ENCODE measurements at places on chromosomes 11 and 22.

- DNase-seq: no peak
These were observed 3.4 kb downstream of the CRYBB3 start for GRCh38 chr22:25203082-25203481.

DNA sequence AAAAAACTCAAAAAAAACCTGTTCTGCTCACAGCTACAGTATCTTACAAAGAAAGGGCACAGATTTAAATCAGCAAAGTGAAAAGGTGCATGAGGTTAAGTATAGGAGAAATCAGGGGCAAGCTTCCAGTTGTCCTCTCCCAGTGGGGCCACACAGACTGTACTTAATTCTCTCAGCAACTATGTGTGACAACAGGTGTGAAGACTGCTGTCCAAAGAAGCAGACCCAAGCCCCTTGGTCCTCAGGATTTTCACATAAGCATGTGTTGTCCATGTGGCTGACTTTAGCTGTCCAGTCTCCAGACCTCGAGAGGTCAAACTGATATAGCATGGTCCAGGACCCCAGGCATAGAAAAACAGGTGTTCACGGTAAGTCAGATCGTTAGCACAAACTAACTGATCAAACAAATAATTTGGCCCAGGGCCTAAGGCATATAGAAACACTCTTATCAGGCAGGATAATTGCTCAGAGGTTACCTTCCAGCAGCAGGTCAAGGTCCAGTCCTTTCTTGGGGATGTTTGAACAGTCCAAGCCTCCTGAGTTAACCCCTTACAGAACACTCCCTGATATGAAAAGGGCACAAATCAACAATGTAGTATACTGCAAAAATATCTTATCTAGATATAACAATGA lies 21.1 kb upstream of the CSTF3 start:
- no peak for DNase-seq

DNA sequence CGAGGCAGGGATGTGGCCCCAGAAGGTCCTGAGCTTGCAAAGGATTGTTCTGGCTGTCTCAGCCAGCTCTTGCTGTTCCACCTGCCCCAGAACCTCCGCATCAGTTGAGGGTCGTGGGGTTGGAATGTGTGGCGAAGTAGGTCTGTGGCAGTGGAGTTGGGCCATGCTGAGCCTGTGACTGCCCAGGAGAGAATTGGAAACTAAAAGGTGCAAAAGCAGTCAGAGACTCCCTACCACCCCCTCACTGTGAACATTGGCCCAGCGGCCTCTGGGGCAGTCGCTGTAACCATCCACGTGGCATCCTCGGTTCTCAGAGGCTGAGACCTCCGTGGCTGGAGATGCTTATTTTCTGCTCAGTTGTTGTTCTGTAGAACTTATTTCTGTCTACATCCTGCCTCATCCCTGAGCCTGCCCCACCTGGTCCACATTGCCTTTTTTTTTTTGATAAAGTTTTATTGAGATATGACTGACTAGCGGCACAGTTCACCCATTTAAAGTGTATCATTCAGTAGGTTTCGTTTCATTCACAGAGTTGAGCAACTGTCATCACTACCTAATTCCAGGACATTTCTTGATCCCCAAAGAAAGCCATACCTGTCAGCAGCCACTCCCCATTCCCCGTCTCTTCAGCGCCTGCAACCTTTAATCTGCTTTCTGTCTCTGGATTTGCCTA lies 22.3 kb upstream of the DGCR8 start:
- DNase-seq: no peak

- DNase-seq: no peak
These were observed 246.0 kb upstream of the TENM4 start for GRCh38 chr11:79686703-79687419.

GRCh38 chr11:43664295-43664694 lies 16.2 kb upstream of the HSD17B12 start:
- no peak for DNase-seq

- no peak for DNase-seq
These were observed 111.7 kb downstream of the TEAD1 start for GRCh38 chr11:12785901-12786300.

- peak; percentile 52 for DNase-seq
These were observed 5.0 kb upstream of the PICK1 start for GRCh38 chr22:38051900-38052862.

DNA sequence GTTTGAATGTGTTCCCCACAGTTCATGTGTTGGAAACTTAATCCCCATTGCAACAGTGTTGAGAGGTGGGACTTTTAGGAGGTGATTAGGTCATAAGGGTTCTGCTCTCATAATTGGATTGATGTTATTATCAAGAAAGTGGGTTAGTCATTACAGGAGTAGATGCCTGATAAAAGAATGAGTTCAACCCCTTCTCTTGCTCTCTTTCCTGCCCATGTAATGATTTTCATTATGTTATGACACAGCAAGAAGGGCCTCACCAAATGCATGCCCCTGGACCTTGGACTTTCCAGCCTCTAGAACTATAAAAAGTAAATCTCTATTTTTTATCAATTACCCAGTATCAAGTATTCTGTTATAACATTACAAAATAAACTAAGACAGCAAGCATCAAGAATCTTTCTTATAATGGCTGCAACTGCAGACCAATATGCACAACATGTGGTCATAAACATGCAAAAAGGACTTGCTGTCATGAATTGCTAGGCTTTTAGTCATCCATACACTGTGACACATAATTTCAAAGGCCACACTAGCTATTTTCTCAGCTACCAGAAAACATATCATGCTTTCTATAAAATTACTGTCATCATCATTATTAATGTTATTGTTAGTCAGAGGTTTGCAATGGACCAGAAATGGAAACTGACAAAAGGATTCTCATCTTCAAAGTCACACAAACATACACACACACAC lies 99.9 kb upstream of the GUCY1A2 start:
- DNase-seq: no peak

- DNase-seq: no peak
These were observed 38.0 kb downstream of the WNT7B start for GRCh38 chr22:45938913-45939312.

- no peak for DNase-seq
These were observed 98.1 kb upstream of the KIRREL3 start for GRCh38 chr11:127098684-127099083.

DNA sequence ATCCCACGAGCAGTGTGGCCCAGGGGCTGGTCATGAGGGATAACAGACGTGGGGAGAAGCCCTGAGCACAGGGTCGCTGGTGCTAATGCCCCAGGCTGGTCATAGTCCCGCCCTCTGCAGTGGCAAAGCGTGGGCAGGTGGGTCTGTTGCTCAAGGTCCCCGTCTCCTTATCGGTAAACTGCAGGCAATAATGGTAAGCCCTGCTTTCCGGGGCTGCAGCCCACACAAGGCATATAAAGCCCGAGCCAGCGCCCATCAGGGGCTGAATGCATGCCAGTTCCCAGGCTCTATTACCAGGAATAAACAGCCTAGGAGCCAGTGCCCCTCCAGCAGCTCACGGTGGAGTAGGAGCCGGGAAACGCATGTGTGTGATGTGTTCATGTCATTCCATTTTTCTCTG lies 261.0 kb downstream of the BRD1 start:
- no peak for DNase-seq

- no peak for DNase-seq
These were observed 43.1 kb downstream of the CACNG2 start for GRCh38 chr22:36660510-36660840.

DNA sequence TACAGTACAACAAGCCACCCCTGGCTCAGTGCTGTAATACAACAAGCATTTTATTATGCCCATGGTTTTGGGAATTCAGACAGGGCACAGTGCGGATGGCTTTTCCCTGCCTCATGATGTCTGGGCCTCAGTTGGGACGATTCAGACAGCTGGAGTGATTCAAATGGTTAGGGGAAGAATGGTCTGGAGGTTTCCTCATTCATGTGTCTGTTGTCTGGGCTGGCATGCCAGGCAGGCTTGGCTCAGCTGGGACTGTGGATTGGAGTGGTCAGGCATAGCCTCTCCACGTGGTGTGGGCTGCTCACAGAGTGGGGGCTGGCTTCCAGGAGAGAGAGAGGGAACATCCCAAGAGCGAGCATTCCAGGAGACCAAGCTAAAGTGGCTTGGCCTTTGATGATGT lies 164.4 kb downstream of the C11orf91 start:
- no peak for DNase-seq

GRCh38 chr22:27630754-27631153 lies 170.8 kb downstream of the MN1 start:
- DNase-seq: no peak

DNA sequence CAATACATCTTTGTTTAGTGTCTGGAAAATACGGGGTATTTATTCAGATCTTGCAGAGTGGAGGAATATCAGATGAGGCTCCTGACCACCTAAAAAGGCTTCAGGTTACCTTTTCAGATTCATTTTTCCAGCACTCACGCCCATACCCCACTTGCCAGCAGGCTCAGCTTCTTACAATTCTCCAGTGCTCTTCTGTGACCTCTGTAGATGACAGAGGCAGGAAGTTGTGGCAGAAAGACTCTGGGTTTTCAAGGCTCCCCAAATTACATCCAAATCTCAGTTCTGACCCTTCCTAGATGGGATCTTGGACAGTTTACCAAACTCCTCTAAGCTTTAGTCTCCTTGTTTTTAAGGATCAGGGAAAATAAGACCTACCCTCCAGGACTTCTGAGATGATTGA lies 61.1 kb downstream of the SYTL2 start:
- no peak for DNase-seq

- DNase-seq: no peak
These were observed 23.5 kb downstream of the SHISA8 start for GRCh38 chr22:41891407-41891806.

- no peak for DNase-seq
These were observed 77.4 kb downstream of the HIPK3 start for GRCh38 chr11:33334627-33335026.

GRCh38 chr11:9219572-9219971 lies 45.6 kb downstream of the DENND5A start:
- no peak for DNase-seq

- DNase-seq: no peak
These were observed 111.2 kb downstream of the ZNF280B start for GRCh38 chr22:22397292-22397870.

DNA sequence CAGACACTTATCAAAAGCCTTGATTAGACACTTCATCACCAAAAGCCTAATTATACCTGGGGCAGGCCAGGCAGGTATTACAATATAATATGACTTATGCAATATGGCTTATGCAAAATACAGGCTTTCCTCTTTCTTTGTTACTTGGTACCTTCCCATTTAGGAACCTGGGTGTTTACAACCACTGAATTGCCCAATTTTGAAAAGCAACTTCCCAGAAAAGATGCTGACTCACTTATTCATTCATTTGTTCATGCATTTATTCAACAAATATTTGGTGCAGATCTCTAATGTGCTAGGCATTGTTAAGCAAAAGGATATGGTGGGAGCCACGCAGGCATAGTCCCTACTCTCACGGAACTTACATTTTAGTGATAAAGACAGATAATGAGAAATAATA lies 13.6 kb upstream of the JAML start:
- DNase-seq: no peak

GRCh38 chr22:38831166-38831945 lies 12.5 kb downstream of the NPTXR start:
- DNase-seq: no peak

GRCh38 chr11:122869622-122870021 lies 12.9 kb upstream of the JHY start:
- no peak for DNase-seq

DNA sequence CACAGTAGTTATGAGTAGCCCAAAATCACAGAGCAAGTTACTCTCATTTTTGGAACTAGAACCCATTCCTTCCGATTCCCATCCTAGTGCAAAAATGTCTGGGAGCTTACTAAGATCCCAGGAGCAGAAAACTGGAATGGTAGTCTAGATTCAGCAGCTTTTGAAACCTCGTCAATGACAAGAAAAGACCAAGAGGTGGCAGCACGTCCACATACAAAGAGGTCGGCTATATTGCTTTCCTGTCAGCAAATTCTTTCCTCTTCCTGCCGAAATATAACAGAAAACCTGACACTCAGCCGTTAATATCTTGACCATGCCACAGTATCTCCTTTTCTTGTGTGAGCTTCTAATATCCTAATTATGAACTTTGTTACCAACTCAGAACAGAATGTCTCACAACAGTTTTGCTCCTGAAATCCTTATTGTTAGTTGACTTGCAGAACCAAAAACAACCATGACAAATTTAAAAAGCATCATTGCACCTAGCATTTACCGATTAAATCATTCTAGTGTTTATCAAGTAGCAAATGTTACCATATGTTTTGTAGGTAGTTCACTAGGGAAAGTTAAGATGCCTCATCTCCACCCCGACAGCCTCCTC lies 92.8 kb upstream of the OR9G4 start:
- DNase-seq: no peak

DNA sequence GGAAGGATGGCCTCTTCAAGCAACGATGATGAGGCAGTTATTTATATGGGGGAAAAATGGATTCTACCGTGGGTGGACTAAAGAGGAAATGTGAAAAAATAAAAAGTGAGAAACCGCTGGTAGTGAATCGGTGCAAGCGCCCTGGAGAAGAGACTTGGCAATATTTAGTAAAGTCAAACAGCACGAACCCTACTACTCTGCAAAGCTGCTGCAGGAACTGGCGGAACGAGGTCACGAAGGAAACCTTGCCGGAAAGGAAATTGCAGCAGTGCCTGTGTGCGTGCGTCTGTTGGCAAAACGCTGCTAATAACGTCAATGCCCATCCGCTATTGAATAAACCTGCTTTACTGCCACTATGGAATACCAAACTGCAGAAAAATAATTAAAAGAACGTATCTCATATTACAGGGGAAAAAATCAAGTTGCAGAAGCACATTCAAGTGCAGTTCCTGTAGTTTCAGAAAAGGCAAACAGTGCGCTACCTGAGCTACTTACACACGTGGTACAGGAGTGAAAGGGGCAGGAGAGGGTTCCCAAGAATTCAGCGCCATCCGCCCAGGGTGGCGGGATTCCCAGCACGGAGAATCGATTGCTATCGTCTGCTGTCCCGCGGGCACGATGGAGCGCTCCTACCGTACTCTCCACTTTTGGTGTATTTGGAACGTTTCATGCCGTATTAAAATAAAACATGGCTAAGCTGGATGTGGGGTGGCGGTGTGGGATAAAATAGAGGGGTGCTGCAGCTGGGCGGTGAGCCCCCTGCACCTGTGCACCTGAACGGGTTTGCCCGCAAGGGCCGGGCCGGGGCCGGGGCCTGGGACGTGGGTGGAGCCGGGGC lies 585 bp upstream of the NADSYN1 start:
- peak; percentile 23 for DNase-seq

DNA sequence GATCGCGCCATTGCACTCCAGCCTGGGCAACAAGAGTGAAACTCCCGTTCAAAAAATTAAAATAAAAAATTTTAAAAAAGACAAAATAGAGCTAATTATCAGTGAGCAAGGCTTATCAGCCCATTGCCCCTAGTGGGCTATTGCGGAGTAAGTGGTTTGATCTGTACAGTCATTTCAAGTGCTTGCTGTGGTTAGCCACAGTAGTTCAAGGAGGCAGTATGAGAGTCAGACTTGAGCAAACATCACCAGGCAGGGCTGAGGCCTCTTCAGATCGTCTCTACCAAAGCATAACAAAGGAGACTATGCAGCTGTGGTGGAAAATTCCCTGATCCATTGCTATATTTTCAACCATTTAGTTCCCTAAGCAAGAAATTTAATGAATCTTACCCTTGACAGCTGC lies 4.3 kb upstream of the SBF2 start:
- no peak for DNase-seq

- DNase-seq: peak; percentile 37
These were observed 90.6 kb downstream of the RPS6KA4 start for GRCh38 chr11:64449381-64450167.
